ENCODE measurements at places on chromosomes 3 and 15.

DNA sequence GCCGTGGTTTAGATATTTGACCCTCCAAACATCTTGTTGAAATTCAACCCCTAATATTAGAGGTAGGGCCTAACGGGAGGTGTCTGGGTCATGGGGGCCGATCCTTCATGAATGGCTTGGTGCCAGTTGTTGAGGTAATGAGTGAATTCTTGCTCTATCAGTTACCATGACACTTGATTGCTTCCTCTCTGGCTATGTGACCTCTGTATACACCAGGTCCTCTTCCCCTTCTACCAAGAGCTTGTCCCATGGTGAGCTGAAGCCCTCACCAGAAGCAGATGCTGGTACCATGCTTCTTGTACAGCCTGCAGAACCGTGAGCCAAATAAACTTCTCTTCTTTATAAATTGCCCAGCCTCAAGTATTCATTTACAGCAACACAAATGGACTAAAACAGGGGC, 41.8 kb upstream of the TIPARP start:
- DNase-seq: no peak

DNA sequence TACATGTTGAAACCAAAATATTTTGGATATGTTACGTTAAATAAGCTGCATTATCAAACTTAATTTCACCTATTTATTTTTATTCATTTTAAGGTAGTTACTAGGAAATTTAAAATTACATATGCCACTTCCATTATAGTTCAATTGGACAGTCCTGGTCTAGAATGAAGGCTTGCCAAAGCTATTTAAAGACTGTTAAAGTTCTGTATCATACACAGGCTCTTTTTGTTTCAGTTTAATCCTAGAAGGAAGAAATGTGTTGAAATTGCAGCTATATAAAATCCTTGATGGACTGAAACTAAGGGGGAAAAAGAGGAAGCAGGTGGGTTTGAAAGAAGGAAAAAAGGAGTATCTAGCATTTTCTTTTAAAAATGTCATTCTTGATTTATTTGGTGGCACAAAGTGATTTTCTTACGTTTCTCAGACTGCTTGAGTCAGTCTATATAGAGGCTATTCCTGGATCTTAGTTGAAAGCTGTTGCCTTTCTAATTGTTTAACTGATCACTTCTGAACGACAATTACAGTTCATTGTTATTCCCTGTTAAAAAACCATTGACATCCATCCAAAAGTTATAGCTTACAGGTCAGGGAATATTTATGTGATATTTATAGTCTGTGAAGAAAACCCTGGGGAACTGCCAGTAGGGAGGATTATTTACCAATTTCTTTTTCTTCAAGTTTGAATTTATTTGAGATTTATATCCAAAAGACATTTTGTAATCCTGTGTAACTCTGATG, 195.0 kb downstream of the RORA start:
- no peak for DNase-seq

GRCh38 chr3:20324664-20325478, 138.9 kb upstream of the SGO1 start:
- DNase-seq: no peak

GRCh38 chr3:29374226-29374625, 93.4 kb downstream of the RBMS3 start:
- no peak for DNase-seq

DNA sequence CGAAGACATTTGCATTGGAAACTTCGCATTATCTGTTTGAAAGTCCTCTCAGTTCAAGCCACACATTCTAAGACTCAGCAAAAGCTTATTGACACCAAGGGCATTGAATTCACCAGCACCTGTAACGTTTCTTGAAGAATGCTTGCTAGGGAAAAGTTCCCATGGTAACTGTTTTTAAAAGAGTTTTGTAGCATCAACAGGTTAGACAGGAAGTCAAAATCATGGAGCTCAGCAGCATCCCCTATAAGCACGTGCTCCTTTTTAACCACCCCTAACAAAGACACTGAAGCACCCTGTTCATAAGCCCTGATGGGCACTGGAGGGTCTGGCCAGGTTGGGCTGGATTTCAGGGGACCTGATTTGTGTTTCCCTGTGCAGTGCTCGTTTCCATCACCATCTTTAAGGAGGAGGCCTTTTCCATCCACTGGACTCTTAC, 229.7 kb upstream of the BHLHE40 start:
- no peak for DNase-seq

GRCh38 chr3:126888186-126888760, 94.6 kb upstream of the PLXNA1 start:
- no peak for DNase-seq

DNA sequence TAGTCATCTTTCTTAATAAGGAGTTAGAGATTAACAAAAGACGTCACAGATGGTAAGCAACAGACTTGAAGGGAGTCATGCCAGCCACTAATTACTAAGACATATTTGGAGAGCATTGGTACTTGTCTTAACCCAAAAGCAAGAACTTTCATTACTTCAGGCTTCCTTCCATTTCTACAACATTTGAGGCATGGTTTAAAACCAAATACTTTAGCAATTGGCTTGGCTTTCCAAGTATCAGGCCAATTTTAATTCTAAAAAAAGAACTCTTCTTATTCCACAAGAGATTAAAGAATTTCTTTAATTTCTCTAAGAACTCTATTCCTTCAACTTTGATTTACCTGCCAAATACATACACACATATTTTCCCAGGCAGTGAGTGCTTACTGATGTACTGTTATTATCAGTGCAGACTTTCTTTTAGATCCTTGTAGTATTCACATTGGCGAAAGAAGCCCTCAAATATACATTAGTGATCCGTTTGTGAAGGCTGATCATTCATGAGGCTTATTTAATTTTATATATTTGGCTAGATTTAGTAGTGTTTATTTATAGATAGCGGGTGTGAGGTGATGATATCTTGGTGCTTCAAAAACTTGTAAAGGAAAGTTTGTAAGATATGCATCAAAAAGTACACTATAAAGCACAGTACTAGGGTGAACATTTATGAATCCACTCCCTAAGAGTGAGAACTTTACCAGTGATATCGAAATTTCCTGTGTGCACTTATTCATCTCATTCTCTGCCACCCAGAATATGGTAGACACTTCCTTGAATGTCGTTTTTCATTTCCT, 229.2 kb downstream of the MFSD1 start:
- DNase-seq: no peak

DNA sequence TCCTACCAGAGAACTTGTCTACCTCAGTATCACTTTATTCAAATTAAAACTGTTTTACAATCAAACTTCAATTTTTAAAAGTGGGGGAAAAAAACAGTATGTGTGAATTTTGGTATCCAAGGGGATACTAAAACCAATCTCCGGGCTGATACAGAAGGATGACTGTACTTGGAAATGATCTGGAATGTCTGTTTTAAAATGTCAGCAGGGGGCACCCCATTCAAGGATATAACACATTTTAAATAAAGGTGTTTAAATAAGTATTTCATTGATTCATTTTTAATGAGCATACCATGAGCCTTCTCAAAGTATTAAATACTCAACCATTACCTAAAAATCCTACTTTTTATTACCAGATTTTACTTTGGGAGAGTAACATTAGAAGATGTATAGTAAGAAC, 67.9 kb downstream of the ULK4 start:
- no peak for DNase-seq

DNA sequence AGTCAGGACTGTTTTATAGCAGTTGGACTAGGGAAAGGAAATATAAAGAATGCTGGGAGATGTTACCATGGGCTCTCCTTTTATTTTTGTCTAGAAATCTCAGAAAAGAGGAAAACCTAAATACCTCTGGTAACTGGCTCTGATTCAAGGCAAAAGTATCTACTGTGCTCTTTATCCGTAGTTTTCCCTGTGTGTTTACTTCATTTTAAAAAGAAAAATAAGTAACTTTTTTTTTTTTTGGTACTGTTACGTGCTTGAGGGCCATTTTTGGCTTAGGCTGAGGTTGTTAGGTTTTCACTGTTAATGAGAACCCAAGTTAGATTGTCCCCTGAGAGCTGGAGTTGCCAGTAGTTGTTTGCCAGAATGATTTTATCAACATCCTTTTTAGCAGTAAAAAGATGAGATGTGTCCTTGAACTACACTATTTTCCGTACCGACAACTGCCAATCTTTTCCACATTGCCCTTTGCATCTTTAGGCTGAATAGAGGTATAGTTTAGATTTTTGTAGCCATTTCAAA, 35.8 kb downstream of the IQGAP1 start:
- no peak for DNase-seq

- no peak for DNase-seq
These were observed 29.1 kb downstream of the HDAC11 start for GRCh38 chr3:13509059-13509815.

DNA sequence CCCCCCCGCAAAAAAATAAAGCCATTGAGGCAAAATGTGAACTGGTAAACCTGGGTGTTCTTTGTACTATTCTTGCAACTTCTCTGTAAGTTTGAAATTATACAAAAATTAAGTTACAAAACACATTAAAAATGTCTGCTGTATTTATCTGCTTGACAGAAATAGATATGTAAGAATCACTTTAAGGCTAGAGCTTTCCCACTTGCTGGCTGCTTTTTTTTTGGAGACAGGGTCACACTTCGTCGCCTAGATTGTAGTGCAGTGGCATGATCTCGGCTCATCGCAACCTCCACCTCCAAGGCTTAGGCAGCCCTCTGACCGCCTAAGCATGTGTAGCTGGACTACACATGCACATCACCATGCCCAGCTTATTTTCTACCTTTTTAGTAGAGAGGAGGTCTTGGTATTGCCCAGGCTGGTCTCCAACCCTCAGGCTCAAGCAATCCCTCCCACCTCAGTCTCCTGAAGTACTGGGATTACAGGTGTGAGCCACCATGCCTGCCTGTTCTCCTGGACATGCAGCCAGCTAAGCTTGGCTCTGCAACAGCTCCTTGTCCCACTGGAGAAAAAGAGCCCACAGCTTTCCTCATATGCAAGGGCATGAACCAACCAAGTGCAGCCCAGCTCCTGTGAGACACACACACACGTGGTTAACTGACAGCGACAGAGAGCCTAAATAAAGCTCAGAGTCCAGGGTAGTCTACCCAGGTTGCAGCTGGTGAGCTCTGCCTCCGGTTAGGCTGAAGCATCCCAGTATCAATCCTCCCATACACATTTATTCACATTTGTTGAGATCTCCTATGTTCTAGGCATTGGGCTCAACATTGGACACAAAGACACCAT, 4.5 kb downstream of the RPS17 start:
- DNase-seq: no peak

DNA sequence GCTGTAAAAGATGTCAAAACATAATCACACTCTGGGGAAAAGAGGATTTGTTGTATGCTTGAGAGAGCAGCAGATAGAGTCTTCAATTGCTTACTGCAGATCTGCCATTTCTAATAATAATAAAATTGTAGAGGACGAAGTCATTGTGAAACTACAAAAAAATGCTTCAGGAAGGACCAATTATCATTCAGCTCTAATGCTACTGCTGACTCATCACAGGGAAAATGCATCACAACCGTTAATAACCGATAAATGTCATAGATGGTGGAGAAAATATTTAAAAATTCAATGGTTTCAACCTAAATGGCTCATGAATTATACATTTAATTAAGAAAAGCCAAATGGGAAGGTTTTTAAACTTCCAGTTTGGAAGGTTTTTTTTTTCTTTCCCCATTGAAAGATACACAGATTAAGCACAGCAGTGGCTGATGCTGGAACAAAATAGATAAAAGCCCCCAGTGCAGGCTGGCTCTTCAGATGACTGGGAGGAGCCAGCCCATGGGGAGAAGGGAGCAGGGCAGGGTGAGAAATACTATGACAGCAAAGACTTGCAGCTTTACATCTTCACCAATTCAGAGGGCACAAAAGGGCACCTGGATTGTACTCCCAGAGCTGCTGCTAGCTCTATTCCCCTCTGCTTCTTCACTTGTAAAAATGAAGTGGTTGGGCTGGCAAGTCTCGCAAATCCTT, 196.1 kb downstream of the CNTN6 start:
- DNase-seq: no peak

- DNase-seq: no peak
These were observed 1.0 kb downstream of the IQSEC1 start for GRCh38 chr3:13072239-13072599.

DNA sequence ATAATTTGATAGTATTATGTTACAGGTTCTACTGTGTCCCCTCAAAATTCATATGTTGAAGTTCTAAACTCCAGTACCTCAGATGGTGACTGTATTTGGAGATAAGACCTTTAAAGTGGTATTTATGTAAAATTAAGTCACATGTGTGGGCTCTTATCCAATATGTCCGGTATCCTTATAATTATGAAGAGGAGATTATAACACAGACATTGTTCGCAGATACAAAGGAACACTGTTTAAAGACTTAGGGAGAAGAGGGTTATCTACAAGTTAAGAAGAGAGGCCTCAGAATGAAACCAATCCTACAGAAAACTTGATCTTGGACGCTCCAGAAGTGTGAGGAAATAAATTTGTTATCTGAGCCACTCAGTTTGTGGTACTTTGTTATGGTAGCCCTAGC, 50.9 kb downstream of the DPH6 start:
- DNase-seq: no peak

DNA sequence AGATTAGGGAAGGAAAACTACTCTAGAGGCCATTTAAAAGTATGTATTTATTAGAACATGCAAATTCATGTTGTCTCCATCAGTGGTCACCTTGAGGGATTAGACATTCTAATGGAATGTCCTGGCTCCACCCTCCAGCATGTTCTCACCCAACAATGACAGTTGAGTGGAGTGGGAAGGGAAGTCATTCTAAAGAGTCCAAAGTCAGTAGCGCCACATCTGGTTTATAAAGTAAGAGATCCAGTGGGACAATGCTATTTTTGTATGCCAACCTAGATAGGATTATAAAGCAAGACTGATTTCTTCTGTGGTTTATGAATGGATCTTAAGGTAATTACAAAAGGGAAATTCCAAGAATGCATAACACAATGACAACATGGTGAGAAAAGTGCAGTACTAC, 33.3 kb downstream of the SLC24A1 start:
- DNase-seq: no peak

DNA sequence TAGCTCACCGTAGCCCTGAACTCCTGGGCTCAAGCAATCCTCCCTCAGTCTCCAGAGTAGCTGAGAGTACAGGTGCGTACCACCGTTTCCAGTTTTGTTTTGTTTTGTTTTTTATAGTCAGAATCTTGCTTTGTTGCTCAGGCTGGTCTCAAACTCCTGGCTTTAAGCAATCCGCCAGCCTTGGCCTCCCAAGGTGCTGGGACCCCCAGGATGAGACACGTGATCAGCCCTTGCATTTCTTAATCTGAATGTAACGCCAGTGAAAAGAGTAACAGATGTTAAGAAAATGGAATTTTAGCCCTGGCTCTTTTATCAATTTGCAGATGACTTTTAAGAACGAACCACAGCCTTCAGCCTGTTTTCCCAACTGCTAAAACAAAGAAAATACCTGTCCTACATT, 451.3 kb downstream of the SHQ1 start:
- no peak for DNase-seq

GRCh38 chr3:38586546-38587520, 62.7 kb downstream of the SCN5A start:
- DNase-seq: no peak

GRCh38 chr3:129893581-129894070, at the start of gene TMCC1:
Gene TMCC1 (minus strand): TSS chr3:129893711.
- DNase-seq: peak; percentile 76

- DNase-seq: no peak
These were observed 17.3 kb upstream of the SOX14 start for GRCh38 chr3:137746808-137747207.

- no peak for DNase-seq
These were observed 35.0 kb downstream of the C3orf85 start for GRCh38 chr3:109171479-109171878.

GRCh38 chr3:51353131-51353530, 32.0 kb upstream of the MANF start:
- DNase-seq: no peak

- DNase-seq: no peak
These were observed 495.0 kb downstream of the NLGN1 start for GRCh38 chr3:173892547-173892946.

GRCh38 chr15:50891159-50891558, 17.3 kb upstream of the AP4E1 start:
- DNase-seq: no peak
